ENCODE measurements at places on chromosomes 2 and 18.
A peak's percentile ranks its signal among the peaks of the same experiment; 100 is the strongest.

DNA sequence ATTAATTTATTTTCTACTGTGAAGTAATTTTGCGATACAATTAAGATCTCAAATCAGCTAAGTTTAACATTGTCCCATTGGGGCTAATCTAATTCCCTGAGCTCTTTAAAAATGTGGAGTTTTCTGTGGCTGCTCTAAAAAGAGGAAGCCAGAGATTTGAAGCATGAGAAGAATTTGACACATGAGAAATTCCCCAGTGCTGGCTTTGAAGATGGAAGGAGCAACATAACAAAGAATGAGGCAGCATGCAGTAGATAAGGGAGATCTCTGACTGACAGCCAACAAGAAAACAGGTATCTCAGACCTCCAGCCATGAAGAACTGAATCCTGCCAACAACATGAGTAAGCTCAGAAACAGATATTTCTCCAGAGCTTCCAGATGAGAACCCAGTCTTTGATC, 308.4 kb downstream of the ZNF804A start:
- DNase-seq = no peak

GRCh38 chr2:133104871-133105270, 434.9 kb upstream of the LYPD1 start:
- DNase-seq = no peak

DNA sequence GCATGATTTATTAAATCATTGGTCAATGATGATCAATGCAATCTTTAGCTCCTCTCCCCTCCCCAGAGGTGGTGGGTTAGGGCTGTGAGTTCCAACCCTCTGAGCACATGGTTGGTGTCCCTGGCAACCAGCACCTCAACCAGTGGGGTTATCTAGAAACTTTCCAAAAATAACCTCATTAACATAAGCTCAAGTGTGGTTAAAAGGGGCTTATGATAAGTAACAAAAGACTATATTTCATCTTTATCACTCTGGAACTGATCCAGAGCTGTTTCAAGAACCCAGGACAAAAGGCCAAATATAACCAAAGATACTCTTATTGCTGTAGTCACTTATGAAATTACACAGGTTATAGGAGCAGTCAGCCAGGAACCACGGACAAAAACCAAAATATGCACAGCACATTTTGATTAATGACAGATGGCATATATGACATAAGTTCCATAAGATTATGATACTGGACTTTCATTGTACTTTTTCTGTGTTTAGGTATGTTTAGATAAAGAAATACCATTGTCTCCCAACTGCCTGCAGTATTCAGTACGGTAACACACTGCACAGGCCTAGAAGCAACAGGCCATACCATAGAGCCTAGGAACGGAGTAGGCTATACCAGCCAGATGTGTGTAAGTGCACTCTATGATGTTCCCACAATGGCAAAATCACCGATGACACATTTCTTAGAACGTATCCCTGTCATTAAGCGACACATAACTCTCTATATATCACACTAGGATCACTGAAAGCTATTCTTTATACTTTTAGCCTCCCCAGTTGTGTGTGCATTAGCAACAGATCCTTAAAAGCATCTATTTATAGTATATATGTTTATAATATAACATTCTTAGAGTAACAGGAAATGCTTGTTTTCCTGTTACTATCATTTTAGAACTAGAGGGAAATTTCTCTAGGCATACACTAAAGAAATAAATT, 31.9 kb downstream of the KIDINS220 start:
- DNase-seq = no peak

GRCh38 chr2:80579756-80580155, 275.2 kb upstream of the LRRTM1 start:
- DNase-seq = no peak

GRCh38 chr2:75627902-75628504, 18.6 kb upstream of the MRPL19 start:
- peak; percentile 50 for DNase-seq

DNA sequence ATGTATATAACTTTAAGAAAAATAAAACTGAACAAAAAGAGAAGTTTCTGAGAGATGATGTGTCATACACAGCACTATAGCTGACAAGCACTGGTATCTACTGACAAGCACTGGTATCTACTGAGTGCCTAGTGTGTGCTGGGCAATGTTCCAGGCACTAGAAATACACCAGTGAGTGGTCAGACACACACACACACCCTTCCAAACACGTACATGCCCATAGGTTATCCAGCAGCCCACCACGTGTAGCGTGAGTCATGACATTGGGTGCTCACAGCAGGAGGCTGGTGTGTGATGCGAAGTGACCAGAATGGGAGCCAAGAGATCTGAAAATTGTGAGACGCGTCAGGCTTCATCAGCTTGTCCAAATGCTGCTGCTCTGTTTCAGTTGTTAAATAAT, 12.2 kb upstream of the GNAL start:
- DNase-seq = no peak

DNA sequence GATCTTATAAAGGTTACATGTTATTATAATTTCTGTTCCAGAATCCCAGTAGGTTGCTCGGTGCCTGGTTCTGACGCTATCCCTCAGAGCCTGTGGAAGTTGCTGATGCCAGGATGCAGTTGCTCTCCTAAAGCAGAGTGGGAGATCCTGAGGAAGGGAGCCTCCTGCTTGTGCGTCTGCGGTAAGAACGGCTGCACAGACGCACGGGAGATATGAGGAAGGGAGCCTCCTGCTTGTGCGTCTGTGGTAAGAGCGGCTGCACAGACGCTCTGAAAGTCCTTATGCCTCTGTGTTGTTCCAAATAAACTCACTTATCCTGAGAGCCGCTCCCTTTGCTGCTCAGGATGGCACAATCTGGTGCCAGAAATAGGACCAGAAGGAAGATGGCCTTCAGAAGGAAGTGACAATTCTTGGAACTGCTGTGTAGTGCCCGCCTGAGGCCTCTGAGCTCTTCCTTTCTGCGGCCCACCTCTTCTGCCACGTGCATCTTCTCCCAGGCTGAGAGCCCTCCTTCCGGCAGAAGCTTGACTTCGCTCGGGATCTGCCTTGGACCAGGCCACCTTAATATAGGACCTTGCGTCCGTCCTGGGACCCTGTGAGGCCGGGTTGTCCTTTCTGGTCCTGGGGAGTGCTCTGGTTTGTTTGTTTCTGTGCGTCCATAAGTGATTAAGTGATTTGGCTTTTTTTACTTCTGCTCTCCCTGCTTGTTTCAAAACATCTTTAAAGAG, 89.5 kb downstream of the RTP5 start:
- no peak for DNase-seq

- DNase-seq = no peak
Observed at GRCh38 chr2:156430236-156430979, 5.8 kb upstream of the GPD2 start.

- DNase-seq = no peak
Observed at GRCh38 chr2:12479065-12479601, 237.6 kb upstream of the TRIB2 start.

DNA sequence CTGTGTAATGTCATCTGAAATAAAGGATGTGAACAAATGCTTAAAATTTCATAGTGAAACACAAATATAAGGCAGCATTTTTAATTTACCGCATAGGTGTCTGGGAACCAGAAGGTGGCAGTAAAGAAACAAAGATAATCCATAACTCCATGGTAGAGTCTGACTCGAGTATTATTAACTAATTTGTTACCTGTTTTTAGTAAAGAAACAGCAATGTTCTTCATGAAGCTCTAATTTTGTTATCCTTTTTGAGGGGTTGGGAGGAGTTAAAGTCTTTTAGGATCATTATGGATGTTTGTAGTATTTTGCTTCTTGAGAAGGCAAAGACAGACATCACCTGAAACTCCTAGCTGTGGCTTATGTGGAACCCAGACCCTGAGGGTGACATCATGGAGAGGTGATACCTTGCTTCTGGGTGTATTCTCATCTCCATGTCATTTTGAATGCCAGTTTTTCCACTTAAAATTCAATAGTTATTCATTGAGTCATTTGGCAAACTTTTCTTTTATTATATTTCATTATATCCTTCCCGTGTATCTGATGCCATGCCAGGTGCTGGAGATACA, 286.2 kb upstream of the EPAS1 start:
- no peak for DNase-seq

DNA sequence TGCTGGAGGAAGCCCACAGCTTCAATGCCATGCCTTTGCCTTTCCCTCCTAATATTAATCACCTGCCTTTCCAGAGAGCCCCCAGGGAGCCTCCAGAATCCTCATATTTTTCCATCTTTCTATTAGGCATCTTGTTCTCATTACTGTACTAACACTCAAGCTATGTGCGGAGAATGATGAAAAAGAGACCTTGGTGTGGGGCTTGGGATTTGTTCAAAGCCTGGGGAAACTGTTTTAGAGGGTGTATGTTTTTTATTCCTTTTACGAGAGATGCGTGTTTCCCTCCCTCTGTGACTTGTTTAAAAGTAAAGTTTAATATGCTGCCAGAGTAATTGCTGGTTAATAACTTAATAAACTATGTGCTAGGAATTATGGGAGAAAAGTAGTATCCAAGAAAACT, 102.4 kb upstream of the ZFP36L2 start:
- DNase-seq = no peak

GRCh38 chr2:153917570-153917969, 45.8 kb downstream of the GALNT13 start:
- DNase-seq = no peak

- DNase-seq = no peak
Observed at GRCh38 chr2:1665761-1666505, 78.4 kb downstream of the PXDN start.

GRCh38 chr2:62313449-62314227, 117.7 kb downstream of the B3GNT2 start:
- DNase-seq = no peak

DNA sequence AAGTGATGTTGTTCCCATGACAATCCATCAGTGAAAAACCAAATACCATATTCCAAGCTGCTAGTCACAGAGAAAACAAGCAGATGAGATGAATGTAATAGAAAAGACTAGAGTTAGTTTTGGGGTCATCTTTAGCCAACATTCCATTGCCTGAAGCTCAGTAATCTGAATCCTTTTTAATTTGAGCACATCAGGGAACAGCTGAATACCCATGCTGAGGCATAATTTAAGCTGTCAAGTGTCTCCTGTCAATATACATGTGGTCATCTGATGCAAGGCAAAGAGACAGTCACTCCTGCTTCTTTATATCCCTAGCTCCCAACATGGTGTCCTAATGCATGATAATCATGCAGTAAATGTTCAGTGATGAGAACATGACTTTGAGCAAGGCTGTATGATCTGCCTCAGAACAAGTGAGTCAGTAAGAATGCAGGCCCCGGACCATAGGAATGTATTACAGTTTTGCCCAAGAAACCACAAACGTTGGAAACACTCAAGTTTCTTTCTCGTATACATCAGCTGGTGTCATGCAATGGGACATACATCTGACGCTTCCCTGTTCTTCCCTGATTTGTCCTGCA, 48.0 kb downstream of the CDK15 start:
- DNase-seq = no peak

GRCh38 chr2:32009516-32010256, 1.1 kb downstream of the MEMO1 start:
- peak; percentile 20 for DNase-seq

DNA sequence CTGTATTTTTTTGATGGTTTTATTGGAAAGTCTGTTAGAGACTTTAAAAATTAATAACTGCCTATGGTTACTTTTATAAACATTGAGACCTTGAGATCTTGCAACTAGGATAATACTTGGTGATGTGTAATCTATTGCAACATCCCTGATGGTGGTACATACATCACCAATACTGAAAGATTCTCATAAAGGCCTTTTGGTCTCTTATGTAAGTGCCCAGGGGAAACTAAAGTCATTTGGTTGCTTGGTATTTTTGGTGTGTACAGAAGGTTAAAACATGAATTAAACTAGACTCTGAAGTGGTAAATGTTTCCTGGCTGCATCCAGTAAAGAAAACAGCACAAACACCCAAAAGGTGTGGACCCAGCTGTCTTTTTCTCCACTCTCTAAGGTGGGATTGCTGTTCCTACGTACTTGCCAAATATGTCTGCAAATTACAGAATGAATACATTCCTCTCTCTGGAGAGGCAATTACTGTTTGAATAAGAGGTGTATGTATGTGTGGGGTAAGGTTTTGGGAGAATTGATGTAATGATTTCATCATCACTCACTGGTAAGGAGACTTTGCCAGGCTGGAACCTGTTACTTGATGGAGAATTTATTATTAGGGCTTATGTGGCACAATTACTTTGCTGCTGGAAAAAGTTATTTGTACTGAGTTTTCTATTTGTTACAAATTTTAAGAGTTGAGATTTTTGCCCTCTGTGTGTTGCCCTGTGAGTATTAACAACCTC, 3.6 kb downstream of the B3GNT2 start:
- no peak for DNase-seq

GRCh38 chr2:84288293-84288692, 170.8 kb downstream of the SUCLG1 start:
- no peak for DNase-seq

DNA sequence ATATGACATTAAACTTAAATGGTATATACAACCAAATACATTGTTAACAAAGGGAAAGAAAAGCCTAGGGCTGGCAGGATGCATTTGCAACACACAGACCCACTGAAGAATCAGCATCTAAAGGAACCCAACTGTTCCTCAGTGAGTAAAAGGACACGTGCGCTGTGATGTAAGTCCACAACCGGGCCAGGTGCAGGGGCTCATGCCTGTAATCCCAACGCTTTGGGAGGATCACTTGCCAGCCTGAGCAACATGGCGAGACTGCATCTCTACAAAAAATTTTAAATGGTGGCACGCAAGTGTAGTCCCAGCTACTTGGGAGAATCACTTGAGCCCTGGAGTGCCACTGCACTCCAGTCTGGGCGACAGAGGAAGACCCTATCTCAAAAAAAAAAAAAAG, 3.9 kb downstream of the DTNB start:
- no peak for DNase-seq

DNA sequence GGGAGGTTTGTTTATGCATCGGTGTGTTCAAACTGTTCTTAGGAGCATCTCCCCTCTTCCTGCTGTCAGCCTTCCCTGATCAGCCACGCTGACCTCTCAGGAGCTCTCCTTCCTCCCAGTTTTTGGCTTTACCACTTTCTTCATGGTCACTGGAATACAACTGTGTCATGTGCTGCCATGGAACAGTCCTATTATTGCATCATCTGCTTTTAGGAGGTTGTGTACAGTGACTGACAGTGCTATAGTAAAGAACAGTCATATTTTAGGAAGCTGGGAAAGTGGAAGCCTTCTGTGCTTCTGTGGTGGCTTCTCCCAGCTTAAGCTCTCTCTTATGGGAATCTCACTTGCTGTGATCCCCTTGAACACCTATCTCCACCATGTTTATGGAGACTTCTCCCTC, 165.5 kb downstream of the TPGS2 start:
- no peak for DNase-seq

- DNase-seq = no peak
Observed at GRCh38 chr2:84947010-84947593, 23.9 kb upstream of the KCMF1 start.

GRCh38 chr18:28684746-28685355, 507.9 kb upstream of the CDH2 start:
- no peak for DNase-seq

Measured in uterus (tissue), 4 donors.